ENCODE measurements at places on chromosomes 5 and 9.

DNA sequence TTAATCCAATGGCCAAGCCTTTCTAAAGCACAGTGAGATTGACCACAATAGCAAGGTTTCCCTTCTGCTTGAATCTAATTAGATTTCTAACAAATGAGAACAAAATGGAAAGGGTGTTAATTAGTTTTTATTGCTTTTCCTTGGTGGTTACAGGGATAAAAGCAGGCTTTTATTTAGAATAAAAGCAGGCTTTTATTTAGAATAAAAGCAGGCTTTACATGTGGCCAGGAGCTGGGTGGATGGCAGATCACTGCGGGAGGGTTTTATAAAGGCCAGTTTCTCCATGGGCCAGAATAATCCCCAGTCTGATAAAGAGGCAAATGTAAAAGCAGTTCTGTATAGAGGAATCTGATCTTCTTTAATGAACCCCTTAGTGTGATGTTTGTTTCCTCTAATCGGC is 470.2 kb downstream of the TMEM232 start:
- no peak for DNase-seq

GRCh38 chr9:25029743-25030142 is 484.0 kb upstream of the IZUMO3 start:
- no peak for DNase-seq

- DNase-seq: no peak
Observed at GRCh38 chr9:109903515-109904138, 123.6 kb downstream of the PALM2AKAP2 start.

DNA sequence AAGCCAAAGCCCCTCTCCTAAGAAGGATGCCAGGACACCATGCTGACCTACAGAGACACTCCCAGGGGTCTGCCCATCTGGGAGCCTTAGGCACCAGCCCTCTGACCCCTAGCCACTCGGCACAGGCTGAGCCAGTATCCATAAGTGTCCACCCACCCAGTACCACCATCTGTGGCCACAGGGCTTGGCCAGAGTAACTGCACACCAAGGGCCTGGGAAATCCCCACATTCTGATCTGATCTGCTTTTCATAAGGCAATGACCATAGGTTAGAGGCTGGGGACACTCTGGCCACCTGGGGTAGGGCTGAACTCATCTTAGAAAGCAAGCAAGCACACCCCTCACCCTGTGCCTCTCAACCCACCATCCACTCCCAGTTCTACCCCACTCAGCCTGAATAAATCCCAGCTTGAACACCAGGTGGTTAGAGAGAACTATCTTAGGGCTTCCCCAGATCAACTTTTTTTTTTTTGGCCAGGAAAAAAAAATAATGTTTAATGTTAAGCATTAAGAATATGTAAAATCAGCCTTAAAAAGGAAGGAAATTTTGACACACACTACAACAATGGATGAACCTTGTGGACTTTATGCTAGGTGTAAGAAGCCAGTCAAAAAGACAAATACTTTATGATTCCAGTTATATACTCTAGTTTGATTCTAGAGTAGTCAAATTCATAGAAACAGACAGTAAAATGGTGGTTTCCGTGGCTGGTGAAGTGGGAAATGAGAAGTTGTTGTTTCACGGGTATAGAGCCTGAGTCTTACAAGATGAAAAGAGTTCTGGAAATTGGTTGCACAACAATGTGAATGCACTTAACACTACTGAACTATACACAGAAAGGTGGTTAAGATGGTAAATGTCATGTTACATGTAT is 6.2 kb downstream of the GNPDA1 start:
- no peak for DNase-seq

DNA sequence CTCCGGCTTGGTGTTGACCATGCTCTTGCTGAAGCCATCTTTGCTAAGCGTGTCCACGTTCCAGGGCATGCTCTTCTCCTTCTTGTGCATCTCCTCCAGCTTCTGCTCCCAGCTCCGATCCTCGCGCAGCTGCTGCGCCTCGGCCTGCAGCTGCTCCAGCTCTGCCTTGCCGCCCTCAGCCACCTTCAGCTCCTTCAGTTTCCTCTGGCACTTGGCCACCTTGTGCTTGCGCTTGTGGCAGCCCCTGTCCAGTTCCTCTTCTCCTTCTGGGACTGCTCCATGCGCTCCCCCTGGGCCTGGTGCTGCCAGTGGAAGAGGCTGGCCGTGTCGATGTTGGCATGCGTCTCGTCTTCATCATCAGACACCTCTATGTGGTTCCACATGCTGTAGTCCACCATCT is 128.3 kb upstream of the CLINT1 start:
- no peak for DNase-seq

DNA sequence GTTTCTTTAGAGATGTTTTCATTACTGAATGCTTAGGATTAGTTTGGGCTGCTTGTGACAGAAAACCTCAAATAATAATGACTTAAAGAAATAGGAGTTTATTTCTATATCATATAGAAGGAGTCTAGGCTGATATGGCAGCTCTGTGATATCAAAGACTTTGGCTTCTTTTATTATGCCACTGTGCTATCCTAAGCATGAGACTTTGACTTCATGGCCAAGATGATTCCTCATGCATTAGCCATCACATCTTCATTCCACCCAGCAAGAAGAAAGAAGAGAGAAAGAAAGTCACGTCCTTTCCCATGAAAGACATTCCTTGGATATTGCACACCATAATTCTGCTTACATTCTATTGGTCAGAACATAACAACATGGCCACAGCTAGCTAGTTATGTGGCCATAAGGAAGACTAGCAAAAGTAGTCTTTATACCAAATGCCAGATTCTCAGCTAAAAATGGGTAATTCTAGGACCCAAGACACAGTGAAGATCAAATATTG is 76.2 kb downstream of the DAPK1 start:
- DNase-seq: no peak

DNA sequence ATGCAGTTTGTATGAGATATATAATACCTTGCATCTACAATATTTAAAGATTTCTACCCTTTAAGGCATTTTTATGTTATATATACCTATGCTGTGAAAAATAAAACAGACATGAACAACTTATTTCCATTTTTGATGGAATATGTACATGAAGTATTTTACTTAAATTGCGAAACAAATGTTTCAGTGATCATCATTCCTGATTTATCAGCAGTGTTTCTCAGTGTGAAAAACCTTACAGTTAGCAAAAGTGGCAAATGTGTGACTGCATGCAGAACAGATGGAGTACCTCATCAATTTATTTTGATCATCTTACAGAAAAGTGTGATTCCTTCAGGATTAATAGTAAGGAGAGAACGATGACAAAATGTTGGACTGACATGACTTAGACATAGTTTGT is 43.1 kb downstream of the PRR16 start:
- DNase-seq: no peak

DNA sequence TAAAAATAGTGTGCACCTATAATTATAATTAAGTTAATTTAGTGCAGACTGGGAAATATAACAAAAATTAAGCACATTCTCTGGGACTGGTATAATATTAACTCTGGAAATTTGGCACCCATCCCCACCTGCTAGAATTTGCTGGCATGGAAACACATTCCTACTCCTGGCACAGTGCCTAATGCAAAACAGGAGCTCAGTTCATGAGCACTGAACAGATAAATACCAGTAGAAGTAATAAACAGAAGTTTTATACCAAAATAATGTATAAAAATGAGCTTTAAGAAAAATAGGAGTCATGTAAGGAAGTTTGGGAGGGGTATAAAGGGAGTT is 23.7 kb upstream of the NPR3 start:
- no peak for DNase-seq
